Activated CD8-positive, alpha-beta memory T cell treated with anti-CD3 and anti-CD28 coated beads for 4 hours (primary cell): ENCODE measurements at places on chromosomes 2 and 18.
A peak's percentile ranks its signal among the peaks of the same experiment; 100 is the strongest.

DNA sequence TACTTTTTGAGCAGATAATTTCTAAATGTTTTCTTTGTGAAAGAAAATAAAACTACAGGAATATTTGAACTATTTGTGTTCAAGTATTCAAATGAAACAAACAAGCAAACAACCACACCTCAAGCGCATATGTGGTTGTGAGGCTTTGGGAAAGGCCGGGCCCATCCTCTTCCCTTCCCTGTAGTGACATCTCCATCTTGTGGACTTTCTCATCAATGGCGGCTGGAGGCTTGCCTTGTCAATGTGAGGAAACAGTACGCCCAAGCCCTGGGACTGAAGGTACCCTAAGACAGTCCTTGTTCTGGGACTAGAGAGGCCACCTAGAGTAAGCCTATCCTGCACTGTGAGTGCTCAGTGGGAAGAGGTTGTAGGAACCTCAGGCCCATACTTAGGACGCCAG lies 166.8 kb downstream of the TPGS2 start:
- no peak for DNase-seq

DNA sequence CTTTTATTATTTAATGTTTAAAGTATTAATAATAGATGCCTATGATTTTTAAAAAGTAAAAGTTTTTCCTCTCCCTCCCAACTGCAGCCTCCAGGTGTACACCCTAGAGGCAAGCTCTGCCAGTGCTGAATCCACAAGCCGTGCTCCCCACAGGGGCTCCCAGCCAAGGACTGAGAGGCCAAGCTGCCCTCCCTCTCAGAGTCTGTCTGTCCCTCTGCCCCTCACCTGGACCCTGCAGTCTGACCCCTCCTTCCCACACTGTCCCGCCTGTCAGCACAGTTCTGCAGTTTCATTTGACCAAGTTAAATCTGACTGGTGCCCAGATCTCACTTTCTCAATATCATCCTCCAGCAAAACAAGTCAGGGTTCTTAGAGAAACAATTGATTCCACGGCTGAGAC lies 14.8 kb upstream of the PROC start:
- DNase-seq = no peak

DNA sequence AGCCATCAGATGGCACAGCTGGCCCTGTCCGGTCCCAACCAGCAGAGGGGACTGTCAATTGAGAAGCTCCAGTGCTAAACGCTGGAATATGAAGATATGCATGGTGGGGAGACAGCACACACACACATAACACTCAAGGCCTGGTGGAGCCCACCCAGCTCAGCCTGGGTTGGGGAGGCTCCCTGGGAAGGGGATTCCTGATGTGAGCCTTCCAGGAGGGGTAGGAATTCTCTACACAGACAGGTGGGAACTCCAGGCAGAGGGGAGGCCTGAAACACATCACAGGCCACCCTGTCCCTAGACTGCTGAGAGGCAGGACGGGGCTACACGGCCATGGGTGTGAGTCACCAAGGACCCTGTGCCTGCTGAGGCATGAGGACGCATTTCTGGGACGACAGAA lies 49.4 kb upstream of the SH3RF3 start:
- no peak for DNase-seq

- DNase-seq = no peak
Observed at GRCh38 chr2:13666582-13667414, 950.1 kb downstream of the TRIB2 start.

DNA sequence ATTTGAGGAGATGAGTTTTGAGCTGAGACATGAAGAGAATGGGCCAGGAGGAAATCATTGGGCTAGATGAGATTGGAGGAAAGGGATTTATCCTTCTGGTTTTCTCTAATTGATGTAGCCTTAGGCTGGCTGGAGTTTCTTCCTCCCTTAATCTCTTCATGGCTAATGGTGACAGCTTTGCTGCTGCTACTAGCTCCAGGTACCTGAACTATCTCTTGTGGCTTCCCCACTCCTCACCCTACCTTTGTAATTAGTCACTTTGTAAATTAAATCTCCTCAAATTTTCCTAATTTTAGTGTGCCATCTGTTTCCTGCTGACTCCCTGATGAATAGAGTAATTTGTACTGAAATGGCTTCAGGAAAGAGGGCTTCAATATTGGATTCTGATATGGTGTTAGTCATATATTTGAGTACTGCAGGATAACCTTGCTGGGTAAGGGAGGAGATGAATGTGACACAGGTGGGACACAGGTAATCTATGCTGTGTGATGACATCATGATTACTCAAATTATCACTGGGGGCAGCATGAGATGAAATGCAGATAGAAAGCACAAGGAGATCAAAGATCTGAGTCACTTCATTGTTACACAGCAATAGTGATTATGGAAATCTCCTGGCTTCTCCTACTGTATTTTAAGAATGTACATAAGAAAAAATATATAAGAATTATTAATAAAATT lies 1134.1 kb upstream of the DDX18 start:
- DNase-seq = no peak

- no peak for DNase-seq
Observed at GRCh38 chr2:46025081-46025480, 272.1 kb upstream of the EPAS1 start.

GRCh38 chr18:13623871-13624270 lies 102.5 kb downstream of the FAM210A start:
- DNase-seq = no peak

- no peak for DNase-seq
Observed at GRCh38 chr2:102032368-102033030, 40.7 kb downstream of the IL1R2 start.

GRCh38 chr2:54575379-54575888 lies 119.3 kb downstream of the SPTBN1 start:
- no peak for DNase-seq

- DNase-seq = no peak
Observed at GRCh38 chr18:65423776-65424175, 327.0 kb upstream of the CDH7 start.

DNA sequence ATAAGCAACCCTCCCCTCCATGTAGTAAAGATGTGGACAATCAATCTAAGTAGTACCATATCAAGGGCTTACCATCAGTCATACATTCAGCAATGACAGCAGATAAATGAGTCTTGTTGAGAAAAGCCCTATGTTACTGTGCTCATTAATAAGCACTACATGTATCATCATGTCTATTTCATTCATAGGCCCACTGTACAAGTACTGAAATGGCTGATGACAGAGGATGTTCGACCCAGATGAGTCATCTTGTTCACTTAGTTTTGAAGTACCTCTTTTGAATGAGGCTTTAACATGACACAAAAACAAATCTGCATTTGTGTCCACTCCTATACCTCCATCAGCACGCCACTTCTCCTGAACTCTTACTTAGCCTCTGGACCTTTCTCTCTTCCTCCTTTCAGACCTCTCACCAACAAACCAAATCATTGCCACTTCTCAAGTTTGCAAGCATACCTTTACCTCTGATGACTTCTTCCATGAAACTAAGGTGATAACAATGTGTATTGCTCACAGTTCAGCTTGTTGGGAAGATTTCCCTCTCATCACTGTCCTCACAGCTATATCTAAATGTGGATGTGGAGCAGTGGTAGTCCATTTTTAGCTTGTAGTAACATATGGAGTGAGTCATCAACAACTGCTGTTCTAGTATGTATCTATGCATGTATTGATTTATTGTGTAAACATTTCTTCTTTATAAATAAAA lies 921.0 kb upstream of the SLC39A10 start:
- no peak for DNase-seq

DNA sequence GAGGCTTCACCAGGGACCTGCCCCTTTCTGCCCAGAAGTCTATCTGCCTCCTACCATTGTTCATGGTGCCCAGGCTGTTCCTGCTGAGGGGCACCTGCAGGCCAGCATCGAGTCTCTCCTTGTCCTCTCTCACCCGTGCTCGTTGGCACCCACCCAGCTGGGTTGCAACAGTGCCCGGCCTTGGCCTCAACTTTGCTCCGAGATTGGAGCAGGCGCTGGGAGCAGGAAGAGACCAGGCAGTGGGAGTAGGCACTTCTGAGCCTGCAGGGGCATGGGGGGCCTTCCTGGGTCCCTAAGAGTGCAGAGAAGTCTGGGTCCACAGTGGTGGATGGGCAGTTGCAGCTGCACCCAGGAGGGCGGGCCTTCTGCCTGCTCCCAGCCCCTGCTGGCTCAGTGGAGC lies 75.6 kb downstream of the NCOA1 start:
- DNase-seq = no peak

DNA sequence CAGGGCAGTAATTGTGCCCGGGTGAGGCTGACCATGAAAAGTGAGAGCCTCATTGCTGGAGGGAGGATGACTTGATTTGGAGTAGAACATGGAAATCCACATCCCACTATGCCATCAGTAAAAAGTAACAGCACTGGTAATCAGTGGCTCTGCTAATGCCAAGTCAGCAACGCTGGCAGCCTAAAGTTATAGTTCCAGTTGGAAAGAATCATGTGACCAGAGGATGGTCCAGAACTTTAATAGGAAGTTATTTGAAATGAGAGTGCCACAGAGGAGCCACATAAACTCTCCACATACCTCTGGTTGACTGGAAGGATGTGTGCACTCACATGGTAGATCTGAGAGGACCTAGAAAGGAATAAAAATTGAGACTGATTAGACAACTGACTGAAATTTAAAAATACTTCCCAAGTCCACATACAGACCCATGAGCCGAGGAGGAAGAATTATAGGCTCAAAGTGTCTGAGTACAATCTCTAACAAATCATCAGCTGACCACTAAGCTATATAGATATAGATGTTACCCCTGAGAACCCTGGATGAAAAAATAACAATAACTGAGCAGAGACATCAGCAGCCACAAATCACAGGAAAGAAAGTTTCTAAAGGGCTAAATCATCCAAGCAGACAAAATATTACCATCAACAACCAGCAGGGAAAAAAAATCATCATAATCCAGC lies 346.8 kb downstream of the STK39 start:
- DNase-seq = no peak

- no peak for DNase-seq
Observed at GRCh38 chr18:49135877-49136276, 185.1 kb upstream of the SMAD7 start.

- no peak for DNase-seq
Observed at GRCh38 chr18:37578886-37579513, 13.4 kb upstream of the CELF4 start.

GRCh38 chr18:31301201-31301655 lies 16.7 kb upstream of the DSG1 start:
- no peak for DNase-seq

DNA sequence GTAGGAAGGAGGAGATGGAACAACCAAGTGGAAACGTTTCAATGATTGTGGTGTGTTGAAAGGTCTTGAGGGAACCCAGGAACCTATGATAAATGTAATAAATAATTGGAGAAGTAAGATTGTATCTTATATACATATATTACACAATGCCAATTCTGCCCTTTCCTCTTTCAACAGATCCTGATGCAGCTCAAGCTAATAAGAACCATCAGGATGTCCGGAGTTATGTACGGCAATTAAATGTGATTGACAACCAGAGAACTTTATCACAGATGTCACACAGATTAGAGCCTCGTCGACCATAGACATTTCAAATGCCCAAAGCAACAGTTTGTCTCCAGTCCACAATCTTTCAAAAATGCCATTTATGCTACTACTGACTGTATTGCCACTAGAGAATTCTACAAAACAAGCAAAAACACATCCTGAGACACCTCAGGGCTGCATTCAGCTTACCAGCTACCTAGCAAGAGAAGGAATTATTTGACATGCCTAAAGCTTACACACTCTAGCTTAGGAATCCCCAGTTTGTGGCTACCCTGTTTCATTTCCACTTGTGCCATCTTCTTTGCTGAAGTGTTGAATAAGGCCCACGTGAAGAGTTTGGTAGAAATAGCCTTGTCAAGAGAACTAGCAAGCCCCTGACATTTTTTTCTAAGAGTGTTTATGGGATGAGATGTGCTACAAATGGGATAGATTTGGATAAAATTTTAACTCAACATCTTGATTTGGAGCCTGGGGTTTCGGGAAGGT lies 24.0 kb upstream of the MAP3K20 start:
- no peak for DNase-seq

DNA sequence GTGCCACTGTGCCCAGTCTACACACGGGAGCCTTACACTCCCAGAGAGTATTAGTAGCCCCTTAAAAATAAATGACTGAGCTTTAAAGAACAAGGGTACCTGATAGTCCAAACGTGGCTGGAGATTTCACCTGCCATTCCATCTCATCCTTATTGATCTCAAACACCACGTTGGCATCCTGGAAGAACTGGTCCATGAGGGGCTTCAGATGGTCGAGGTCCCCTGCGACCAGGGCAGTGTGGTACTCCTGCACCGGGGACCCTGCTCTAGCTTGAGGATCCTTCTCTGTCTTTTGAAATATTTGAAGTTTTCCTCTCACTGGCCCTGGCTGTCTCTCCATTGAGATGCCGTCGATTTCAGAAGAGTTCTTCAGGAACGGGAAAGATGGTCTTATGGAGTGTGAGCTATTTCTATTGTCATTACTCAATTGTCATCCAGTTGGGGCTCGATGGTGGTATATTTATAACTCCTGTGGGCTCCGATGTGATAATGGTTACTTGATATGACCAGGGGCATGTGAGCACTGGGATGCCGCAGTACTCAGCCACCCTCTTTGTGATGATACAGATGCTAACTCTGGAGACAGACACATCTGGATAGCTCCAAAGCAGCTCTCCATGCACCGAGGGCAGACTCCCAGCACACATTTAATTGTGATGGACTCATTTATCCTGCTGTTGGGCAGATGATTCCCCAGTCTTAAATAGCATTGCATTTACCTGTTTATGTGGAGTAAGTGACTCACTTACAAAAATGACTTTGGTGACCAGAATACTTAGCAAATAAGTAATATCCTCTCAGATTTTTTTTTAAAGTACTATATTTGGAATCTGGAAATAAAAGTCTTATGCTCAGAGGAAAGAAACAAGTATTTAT lies 22.8 kb downstream of the ASB18 start:
- DNase-seq = no peak

DNA sequence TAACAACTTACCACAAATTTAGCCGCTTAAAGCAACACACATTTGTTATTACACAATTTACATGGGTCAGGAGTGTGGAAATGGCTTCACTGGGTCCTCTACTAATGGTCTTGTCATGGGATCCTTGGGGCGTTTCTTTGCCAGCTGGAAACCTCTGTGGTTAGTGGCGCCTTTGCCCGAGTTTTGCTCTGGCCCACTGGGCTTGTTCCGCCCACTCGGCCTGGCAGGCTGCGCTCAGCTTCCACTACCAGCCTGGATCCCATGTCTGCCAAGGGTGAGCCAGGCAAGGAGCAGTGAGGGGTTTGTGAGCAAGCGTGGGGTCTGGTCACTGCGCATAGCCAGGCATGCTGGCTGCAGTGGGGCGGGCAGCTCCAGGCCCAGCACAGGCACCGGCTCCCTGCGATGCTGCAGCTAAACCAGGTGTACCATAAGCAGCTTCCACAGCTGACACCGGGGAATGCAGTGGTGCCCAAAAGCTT lies 16.2 kb upstream of the MBD2 start:
- no peak for DNase-seq

GRCh38 chr2:96148410-96149217 lies 3.4 kb upstream of the DUSP2 start:
- DNase-seq = peak; percentile 96
